Brain microvascular endothelial cell (primary cell): ENCODE measurements at places on chromosomes 5 and 9.

- no peak for DNase-seq
These were observed 6.8 kb downstream of the TTC39B start for GRCh38 chr9:15300218-15300617.

- no peak for DNase-seq
These were observed 80.1 kb downstream of the TRIM32 start for GRCh38 chr9:116767219-116767618.

DNA sequence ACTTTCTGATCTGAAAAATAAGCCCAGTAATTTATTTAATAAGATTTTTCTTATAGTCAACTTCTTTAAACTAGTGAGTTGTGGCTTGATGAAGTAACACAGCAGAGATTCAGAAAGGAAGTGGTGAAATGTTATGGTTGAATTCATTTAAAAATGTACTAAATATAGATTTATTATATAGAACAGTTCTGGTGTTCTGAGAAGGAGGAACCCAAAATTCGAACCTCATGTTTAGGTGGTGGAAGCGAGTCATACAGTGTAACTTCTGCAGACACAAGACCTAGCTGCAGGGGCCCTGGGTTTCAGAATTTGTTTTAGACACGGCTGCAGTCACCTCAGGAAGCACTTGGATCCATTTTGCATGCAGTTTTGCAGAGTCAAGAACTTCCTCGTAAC, 188.2 kb downstream of the TRIO start:
- DNase-seq = no peak

DNA sequence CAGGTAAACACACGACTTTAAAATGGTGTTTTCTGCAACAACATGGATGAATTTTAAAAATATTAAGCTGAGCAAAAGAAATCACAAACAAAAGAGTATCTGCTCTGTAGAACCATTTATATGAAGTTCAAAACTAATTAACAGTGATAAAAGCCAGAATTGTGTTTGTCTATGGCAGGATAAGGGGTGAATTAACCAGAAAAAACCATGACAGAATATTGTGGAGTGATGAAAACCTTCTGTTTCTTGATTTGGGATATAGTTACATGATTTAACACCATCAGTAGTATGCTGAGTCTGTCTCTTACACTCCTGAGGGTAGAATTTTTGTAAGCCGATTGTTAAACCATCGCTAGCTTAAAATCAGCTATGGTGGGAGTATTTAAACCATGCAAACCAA, 101.7 kb upstream of the ZNF366 start:
- DNase-seq = no peak

DNA sequence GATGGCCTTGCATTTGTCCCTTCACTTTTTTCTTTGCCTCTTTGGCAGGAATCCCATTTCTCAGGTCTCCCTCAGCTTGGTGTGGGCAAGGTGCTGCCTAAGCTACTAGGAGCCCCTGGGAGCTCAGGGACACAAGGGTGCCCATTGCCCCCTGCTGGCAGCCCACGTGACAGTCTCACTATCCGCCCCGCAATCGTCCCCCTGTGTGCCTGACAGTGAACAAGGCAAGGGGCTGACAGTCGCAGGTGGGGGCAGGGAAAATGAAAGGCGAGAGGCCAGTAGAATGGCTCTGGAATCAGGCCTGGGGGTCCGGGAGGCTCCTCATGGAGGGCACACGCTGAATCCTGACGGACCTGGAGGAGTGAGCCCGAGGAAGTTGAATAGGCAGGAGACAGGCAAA, 2.0 kb upstream of the PCDH12 start:
- DNase-seq = no peak

- DNase-seq = no peak
These were observed 928 bp upstream of the PCDHGC4 start for GRCh38 chr5:141483902-141484301.

GRCh38 chr5:104540448-104540847, 977.9 kb upstream of the NUDT12 start:
- DNase-seq = peak; percentile 74

GRCh38 chr5:52705720-52706119, 82.0 kb upstream of the ITGA1 start:
- DNase-seq = no peak

DNA sequence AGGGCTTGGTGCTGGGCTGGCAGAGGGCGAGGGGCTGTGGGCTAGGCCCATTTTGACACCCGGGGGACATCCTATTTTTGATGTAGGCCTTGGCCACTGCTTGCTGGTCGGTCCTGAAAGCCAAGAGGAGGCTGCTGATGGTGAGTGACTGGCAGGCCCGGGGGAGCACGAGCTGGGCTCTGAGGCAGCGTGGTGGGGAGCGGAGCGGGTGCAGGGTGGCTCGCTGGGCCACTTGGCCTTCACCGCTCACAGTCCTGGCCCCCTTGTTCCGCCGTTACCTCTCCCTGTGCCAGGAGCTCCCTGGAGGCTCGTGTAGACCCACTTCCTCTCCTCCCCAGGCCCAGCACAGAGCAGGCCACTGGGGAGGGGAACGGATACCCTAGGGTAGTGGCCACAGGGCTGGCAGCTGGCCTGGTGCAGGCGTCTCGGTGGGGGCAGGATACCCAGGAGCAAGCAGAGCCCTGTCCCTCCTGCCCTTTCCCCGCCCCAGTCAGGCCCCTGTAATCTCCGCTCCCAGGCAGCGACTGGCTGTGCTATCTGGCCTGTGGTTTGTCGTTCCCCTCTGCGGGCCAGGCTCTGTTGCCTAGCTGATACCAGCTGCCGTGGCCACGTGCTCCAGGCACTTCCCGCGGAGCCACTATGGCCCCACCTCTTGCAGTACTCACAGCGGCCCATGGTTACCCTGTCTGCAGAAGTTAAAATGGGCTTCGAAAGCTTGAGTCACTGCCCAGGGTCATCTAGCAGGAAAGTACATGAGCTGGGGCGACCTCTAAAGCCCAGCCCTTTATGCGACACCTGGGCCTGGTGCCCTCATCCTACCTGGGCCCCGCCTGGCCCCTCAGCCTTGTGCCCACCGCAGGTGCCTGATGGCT, 11.7 kb upstream of the DOLPP1 start:
- DNase-seq = no peak

- no peak for DNase-seq
These were observed 109.9 kb upstream of the IL12B start for GRCh38 chr5:159440235-159440634.

DNA sequence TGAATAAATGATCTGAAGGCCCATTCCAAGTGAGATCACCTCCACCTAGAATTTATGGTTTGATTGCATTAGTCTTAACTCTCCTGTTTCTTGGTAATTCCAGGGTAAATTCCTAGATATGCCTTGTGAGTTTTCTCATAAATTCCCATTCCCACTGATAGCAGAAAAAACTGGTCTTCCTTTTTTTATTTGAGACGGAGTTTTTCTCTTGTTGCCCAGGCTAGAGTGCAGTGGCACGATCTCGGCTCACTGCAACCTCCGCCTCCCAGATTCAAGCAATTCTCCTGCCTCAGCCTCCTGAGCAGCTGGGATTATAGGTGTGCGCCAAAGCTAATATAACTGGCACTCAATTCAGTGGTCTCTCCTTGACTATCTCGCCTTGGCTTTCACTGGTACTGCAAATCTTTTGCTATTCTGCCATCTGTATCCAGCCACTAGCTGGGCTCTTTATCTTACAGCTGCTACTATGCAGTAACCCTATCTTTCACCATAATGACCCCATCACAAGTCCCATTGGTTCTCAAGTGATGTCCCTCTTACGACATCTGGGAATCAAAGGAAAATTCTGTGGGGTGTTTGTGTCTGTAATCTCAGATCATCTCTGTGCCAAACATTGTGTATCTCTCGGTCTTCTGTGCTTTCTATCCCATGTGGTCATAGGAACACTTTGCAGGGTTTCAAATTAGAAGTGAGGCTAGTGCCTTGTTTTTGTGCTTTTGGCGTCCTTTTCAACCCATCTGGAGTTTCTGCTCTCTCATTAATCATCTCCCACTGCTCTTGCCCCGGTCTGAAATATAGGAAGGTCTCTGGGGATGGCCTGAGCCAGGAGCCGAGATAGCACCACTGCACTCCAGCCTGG, 14.4 kb downstream of the HNRNPK start:
- DNase-seq = no peak

- no peak for DNase-seq
These were observed 21.4 kb downstream of the IPPK start for GRCh38 chr9:92648474-92648971.
